ENCODE measurements at places on chromosomes 5 and 9.

DNA sequence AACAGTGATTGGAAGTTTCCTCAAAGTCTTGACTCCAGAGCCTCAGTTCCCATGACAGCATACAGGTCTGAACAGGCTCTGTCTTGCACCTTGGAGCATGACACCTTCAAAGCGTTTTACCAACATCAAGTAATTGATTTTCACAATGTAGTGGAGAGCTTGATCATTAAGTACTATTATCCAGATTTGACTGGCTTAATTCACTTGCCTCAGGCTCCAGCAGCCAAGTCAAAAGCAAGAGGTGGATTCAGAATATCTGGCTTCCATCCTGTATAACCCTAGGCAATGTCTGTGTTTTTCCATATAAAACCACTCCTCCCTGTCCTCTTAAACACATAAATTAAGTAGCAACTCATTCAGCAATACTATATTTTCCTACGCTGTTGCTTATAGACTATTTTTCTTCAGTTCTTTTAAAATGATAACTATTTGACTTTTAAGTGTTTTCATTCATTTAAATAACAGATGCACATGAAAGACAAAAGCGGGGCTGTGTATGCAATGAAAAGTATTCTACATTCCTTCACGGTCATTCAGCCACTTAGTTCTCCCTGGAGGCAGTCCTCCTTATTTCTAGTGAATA lies 150.8 kb upstream of the RANBP3L start:
- DNase-seq: no peak

DNA sequence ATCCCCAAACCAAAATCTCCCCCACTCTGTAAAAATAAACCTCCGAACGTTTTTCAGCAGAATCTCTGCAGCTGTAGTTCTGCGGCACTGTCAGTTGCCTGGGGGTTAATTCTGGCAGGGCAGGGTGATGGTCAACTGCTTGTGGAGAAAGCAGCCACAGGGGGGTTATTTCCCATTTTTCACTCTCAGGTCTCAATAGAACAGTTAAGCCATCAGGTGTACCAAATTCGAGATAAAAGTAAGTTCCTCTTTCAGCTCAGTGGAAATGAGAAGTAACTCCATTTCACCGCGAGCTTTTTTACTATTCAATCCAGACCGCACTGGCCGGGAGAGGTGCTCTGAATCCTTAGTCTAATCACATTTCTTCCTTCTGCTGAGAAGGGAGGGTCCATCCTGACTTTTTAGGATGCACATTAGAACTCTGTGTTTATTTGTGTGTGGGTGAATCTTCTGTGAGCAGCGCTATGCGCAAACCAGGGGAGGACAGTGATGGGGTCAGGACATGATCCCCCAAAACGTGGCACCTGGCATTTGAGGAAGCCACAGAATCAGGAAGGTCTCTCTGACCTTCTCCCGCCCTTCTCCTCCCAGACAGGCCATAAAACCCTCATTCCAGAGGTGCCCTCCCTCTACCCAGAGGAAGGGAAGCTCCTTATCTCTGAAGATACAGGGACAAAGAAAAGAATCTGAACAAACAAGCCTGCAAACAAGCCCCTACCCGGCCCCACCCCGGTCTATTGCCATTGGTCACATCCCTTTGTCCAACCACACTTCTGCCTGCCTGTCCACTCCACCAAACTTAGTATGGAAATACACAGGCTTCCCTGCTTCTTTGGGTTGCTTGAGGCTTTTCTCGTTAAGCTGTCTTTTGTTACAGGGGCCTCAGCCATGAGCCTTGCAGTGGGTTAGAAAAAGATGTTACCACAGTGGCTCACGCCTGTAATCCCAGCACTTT lies 229.0 kb downstream of the ROR2 start:
- no peak for DNase-seq

DNA sequence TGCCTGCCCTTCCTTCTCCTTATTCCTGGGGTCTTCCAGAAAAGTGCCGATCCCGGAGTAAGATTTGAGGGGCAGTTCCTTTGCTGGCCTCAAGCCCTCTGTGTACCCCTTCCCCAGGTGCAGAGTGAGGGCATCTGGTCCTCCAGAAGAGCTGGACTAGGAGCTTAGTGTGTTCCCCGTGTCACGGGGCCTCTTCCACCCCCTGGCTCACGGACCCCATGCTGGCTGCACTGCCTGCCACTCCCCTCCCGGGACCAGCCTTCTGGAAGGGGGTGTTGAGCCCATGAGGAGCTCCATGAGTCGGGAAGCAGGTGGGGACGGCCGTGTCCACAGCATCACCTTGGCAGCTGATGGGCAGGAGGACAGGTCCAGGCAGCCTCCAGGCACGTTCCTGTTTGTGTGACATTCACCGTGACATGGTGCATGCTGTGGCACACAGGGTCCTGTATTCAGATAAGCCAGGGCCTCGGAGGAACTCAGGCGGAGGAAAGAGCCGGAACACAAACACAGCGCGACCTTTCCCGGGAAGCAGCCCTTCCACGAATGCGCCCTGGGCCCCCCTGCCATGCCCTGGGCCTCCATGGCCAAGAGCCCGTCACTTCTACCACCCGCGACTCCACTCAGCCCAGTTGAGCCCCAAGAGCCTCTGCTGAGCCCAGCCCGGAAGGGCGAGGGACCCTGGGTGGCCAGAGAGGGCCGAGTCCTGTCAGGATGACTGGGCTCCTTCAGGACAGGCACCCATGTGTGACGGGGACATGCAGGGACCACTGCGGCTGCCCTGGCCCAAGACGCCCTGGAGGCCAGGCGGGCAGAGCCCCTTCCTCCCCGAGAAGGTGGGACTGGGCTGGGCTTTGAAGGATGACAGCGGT lies 5.9 kb upstream of the LCN1 start:
- no peak for DNase-seq

DNA sequence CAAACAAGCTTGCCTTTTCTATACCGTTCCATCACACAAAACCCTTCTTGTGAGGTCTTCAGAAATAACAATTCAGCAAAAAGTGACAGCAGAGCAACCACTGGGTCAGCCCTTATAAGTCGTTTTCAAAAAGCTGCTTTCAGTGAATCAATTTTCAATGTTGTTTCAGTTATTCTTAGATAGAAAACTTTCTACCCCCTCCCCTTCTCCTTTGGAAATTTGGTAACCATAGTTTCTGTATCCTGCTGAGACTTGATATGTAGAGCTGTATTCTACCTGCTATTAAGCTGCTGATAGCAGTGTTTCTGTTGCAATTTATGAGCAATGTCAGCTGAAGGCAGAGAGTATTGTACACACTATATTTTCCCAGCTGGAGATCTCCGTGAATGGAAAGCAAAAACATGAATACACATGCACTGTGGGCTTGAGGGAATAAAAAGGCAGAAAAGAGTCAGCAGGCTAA lies 75.7 kb downstream of the ZNF608 start:
- DNase-seq: no peak

DNA sequence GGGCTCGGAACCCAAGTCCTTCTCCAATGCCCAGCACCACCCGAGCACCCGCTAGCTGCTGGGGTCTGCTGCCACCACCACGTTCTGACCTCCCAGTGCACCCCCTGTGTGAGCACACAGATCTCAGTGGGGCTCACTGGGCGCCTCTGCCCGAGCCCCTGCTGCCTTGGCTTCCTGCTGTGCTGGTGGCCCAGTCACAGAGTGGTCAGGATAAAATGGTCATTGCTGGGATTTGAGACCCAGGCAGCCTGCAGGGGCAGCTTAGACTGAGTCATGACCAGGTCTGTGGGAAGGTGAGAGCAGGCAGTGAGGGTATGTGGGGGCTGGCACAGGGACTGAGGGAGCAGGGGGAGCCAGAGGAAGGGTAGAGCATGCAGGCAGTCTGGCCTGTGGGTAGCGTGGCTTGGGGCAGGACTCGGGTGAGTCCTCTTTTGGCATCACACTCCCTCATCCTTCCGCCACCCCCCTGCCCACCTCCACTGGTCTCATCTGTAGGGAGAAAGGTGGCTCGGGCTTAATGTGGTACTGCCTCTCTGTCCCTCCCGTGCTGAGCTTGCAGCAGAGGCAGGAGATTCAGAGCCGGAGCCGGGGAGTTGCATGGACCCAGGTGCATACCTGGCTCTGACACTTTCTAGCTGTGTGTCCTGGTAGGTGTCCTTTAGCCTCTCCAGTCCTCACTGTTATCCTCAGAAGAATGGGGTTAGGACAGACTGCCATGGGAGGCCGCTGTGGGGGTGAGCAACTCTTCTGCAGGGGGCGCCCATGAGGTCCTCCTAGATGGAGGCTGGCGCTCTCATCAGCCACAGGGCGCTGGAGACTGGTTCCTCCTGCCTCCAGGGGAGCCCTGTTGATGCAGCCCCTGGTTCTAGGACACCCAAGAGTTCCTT lies 32.1 kb downstream of the USP20 start:
- DNase-seq: no peak

DNA sequence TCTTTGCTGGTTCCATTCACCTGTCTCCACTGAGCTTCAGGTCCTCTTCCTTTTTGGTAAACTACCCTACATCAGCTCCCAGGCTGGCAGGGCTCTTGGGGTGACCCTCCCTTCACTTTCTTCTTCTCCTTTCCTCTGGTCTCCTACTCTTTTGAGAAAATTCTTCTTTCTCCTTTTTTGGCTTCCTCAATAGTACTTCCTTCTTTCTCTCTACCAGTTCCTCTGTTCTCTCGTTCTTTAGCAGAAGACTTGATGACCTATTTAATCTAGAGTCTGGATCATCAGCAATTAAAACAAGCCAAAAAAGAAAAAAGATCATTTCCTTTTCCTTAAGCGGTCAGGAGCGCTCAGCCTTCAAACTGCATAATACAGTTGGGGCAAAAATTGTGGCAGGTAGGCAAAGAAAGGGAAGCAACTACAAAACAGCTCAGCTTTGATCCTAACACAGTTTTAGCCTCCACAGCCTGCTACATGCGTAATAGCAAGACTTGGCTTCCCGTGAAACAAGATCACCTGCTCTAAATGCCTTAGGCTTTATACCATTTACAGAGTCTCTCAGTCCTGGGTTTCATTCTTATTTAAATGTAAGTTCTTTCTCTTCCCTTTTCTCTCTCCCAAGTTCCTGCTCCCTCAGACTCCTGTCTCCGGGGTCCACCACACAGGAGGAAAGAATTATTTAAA lies 14.0 kb upstream of the GSN start:
- no peak for DNase-seq

- no peak for DNase-seq
Measured at GRCh38 chr5:150035139-150035895, 34.8 kb downstream of the HMGXB3 start.

DNA sequence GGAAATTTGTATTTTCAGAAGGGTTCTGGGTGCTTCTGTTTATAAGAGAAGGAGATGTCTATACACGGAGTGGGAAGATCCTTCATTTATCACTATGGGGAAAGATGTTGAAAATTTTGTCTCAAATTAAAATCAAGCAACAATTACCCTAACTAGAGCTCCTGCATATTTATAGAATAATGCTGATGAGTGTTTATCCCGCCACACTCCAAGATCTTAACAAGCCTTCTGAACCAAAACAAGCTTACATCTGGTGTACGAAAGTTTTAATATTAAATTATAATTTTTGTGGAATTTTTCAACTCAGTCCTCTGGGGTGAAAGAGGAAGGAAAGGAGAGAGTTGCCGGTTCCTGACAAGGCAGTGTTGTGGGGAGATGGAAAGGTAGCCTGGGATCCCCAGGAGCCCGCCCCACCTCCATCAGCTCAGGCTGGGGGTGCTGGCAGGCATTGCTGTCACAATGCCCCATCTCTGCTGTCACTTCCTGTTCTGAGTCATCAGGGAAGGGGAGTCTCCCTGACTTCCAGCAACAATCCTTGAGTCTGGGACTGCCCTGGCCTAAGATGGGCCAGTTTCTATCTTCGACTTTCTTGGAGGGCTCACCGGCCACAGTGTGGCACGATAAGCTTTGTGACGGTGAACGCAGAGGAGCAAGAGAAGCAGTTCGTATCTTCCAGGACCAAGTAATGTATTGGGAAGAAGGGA lies 64.5 kb downstream of the ERAP1 start:
- no peak for DNase-seq
